Stimulated activated CD4-positive, alpha-beta T cell treated with anti-CD3 and anti-CD28 coated beads, Interleukin-1b, Interleukin-23, amount 100 ng/mL, for 24 hours (primary cell): ENCODE measurements at places on chromosomes 16 and 17.

DNA sequence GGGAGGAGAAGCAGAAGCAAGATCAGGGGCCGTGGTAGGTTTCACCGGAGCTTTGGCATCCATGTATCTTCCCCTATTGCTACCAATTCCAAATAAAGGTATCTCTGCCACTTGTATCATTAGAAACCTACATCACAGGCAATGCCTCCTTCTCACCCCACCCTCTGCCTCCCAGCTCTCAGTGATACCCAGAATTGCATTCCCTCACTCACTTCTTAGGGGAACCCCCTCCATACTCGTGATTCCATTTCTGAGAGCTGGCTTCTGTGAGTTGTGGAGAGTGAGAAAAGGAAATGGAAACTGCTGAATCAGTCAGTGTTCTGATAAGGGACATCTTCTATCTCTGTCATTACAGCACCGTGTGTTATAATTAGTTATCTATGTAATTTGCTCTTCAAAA, 2.3 kb upstream of the CCL3 start:
- no peak for DNase-seq

- DNase-seq = peak; percentile 35
These were observed 65.2 kb downstream of the ARSG start for GRCh38 chr17:68356520-68356919.

DNA sequence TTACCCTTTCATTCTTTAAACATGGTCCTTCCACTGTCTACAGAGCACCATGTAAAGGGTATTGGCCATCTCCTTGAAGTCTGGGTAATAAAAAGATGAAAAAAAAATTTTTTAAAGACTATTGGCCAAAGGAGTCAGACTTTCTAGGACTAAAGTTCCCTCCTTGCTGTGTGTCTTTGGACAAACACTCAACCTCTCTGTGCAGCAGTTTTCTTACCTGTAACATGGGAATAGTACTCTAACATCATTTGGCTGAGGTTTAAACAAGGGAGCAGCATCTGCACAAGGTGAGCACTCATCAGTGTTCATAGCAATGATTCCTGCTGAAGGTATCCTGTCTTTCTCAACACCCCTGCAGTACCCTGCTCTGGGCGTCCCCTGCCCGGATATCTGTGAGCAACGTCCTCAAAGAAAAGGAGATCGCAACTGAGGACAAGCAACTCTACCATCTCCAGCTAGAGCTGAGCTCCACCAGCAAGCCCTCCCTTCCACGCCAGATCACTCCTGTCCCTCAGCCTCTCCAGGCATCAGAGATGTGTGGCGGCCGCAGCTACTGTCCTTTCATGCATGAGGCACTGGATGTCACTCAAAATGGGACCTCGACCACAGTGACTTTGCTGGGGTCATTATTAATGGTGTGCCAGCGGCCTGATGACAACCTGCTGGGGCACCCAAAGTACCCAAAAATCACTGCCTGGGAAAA, 29.5 kb upstream of the RPH3AL start:
- DNase-seq = no peak

DNA sequence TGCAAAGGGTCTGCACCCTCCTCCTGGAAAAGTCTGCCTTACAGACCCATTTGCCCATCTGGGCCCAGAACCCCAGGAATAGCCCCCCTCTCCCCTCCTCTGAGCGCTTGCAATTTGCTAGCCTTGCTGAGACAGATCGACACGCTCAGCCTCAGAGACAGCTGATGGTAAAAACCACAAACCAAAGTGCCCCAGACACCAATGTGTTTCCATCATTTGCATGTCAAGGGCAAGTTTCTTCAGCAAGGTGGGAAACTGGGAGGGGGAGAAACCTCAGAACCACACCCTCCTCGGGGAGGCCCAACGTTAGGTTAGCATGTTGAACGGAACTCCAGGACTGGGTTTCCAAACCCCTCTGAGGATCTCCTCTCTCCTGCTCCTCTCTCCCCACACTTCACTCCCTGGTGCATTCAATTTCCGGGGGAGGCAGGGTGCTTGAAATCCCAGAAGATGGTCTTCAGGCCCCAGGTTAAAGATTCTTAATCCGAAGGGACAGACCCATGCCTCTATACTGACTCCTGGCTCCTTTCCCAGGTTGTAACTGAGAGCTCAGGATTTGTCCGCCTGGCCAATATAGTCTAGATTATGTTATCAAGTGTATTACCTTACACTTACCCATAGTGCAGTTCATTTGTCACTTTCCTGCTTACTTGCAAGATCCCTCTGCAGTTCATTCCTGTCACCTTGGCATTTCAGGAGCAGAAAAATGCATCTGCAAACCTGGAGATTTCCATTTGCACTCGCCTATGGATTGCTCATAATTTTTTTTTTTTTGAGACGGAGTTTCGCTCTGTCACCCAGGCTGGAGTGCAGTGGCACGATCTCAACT, 1.3 kb upstream of the CUEDC1 start:
- no peak for DNase-seq

- no peak for DNase-seq
These were observed 11.9 kb downstream of the SBK1 start for GRCh38 chr16:28304214-28304613.

- DNase-seq = no peak
These were observed 46.6 kb upstream of the MED13 start for GRCh38 chr17:62111562-62112171.

GRCh38 chr16:68823401-68824135, 19.8 kb upstream of the TANGO6 start:
- no peak for DNase-seq

DNA sequence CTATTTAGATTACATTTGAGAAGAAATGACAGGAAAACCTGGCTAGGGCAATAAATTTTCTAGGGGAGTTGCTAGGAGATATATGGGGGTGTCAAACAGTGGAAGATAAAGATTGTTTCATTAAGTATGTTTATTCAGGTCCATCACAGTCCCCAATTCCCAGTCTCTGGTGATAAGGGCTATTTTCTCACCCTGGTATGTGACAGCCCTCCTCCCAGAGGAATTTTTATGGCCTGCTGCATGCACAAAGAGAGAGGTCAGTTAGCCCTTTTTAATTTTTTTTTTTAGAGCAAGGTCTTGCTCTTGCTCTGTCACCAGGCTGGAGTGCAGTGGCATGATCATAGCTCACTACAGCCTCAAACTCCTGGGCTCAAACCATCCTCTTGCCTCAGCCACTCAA, 53.6 kb upstream of the ATF7IP2 start:
- no peak for DNase-seq

DNA sequence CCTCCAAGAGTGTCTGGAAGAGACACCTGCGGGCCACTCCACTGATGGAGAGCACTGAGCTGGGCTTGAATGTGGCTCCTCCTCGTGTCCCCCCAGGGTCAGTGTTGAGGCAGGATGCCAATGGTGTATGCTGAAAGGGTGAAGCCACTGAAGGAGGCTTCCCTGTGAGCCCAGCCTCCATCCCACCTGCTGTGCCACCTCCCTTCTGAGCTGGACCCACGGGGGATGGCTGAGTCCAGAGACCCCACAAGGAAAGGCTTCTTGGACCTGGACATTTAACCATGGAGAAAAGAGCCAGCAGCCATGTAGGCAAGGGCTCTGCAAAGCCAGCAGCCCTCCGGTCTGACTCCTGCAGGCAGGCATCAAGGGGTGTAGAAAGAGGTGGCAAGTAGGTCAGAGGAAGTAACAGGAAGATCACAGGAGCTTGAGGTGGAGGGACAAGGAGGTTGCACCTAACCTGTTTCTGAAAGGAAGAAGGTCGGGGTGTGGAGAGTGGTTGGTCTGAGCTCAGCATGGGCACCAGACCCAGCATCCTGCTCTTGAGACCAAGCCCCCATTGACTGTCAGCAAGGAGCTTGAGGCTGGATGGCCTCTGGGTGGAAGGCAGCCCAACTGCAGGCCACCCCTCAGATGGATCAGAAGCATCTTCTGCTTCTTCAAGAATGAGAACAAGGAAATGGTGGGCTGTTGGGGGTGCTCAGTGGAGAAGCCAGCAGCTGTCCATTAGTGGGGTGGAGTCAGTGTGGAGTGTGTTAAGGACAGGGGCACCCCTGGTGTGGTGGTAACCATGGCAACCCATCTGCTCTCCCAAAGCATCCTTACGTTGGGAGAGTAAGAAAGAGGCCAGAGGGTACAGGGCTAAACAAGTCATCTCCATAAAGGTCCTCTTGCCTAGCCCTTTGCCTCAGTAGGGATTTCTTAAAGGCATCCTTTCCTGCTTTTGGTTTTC, 80.7 kb downstream of the PLD6 start:
- DNase-seq = no peak
